ENCODE measurements at places on chromosomes 6 and 20. TPM values are rescaled to one million over a fixed set of nuclear protein-coding genes. Genes with fewer than 3 reads are reported as not detected.

- no peak for DNase-seq
Observed at GRCh38 chr6:93079061-93079460, 340.3 kb downstream of the EPHA7 start.

DNA sequence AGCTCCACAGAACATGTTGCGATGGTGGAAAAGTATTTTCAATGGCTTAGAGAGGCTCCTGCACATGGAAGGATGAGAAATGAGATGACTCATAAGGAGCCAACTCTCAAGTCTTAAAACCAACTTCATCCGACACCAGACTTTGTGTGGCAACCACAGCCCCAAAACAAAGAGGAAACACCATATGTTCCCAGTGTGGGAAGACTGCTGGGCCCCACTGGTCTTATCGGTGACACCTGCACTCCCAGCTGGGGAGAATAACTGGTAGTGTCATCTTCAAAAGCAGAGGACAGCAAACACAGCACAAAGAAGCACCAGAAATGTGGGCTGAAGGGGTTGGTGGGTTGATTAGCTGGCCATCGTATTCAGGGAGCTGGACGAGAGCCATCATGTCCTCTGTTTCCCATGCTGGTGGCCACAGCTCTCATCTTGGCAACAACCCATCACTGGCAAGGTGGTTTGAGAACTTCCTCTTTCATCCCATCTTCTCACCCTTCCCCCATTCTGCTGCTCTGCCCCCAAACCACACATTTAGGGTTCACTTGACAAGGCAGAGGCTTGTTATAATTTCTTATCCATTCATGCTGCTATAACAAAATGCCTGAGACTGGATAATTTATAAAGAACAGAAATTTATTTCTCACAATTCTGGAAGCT is 46.0 kb upstream of the TASP1 start:
- DNase-seq = no peak

DNA sequence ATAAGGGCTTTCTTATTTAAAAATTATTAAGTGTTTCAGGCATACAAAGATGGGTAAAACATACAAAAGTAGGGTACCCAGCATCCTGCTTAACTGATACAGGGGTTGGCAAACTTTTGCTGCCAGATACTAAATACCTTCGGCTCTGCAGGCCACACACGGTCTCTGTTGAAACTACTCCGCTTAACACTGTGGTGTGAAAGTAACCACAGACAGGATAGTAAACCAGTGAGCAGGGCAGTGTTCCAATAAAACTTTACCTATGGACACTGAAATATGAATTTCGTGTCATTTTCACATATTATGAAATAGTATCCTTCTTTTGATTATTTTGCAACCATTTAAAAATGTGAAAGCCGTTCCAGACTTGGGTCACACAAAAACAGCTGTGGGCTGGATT is 92.4 kb downstream of the EYA2 start:
- no peak for DNase-seq

IL17A gene
- not detected for total RNA-seq

DNA sequence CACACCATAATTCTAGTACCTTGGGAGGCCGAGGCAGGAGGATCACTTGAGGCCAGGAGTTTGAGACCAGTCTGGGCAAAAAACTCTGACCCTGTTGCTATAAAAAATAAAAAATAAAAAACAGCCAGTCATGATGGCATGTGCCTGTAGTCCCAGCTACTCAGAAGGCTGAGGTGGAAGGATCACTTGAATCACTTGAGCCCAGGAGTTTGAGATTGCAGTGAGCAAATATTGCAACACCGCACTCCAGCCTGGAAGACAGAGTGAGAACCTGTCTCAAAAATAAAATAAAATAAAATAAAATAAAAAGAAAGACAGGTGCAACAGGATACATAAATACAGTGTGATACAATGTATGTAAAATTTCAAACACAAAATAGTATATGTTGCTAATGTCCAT is 154.5 kb downstream of the OTOR start:
- DNase-seq = no peak

DNA sequence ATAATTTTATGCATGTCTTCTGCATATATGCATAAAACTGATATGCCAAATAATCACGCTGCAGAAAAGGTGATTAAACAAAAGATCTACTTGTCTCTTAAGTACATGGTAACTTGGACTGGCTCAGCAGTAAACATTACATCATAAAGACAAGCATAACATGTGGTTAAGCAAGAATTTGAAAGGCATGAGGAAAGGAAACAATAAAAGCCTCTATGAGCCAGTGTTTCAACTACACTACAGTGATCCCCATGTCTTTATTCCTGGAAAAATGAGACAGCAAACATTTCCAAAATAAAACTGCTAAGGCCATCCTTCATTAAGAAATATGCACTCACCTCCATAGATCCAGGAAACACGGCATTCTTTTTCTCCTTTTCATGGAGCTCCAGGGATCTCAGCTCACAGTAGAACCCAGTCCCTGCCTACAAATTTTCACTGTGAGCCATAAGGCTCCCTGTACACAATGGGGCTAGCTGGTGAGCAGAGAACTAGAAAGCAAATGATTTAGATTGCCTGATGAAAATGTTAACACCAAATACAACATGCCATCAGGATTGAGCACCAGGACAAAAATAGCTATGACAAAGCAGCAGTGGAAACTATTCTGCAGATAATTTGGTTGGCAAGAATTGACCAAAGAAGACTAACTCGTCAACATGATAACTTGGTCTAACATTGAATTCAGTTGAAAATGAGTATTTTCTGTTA is 156.1 kb downstream of the COL21A1 start:
- DNase-seq = no peak

DNA sequence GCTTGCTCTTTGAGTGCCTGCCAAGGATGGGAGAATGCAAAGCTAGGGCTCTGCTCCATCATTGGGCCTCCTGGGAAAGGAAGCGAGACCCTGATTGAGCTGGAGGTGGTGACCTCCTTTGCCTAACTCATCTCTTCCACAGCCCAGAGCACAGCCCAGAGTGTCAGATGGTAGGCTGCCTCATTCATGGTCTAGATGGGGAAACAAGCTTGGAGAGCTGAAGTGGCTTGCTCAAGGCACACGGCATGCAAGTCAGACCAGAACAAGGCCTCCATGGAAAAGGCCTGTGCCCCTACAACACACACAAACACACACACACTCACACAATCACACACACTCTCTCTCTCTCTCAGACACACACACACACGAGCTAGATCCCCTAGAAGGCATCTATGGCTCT is 17.5 kb downstream of the TGM3 start:
- no peak for DNase-seq

GRCh38 chr6:7642791-7643190 is 52.8 kb downstream of the SNRNP48 start:
- no peak for DNase-seq

DNA sequence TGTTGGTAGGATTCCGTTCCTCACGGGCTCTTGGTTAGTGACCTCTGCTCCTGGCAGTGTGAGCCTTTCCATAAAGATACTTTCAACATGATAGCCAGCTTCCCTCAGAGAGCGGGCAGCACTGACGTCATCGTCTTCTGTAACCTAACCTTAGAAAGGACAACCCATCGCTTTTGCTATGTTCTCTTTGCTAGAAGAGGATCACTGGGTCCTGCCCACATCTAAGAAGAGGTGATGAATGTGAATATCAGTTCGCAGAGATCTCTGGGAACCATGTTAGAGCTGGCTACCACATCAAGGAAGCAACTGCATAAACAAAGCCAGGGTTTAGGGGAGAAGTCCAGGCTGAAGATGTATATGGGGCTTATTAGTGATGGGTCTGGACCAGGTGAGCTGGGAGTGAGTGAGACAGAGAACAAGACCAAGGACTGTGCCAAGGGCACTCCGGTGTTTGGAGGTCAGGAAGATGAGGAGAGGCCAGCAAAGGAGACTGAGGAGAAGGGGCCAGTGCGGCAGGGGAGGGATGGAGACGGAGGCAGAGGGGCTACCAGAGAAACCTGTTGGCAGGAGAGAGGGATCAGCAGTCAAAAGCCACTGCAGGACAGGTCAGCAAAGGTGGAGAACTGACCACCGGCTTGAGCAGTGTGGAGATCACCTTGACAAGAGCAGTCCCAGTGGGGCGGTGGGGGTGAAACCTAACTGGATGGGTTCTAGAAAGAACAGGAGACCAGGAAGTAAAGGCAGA is 39.7 kb downstream of the PIM1 start:
- peak; percentile 62 for DNase-seq

MEI4 gene
- total RNA-seq = not detected

GRCh38 chr20:60882836-60883235 is 369.2 kb upstream of the CDH4 start:
- no peak for DNase-seq

GRCh38 chr20:5374171-5374570 is 57.4 kb upstream of the PROKR2 start:
- no peak for DNase-seq

TINAG gene
- total RNA-seq = not detected

SRC gene
- total RNA-seq = 4.5 TPM

GRCh38 chr6:169047345-169047744 is 206.3 kb downstream of the THBS2 start:
- DNase-seq = no peak

GRCh38 chr6:148671085-148671484 is 75.7 kb upstream of the UST start:
- DNase-seq = no peak

DNA sequence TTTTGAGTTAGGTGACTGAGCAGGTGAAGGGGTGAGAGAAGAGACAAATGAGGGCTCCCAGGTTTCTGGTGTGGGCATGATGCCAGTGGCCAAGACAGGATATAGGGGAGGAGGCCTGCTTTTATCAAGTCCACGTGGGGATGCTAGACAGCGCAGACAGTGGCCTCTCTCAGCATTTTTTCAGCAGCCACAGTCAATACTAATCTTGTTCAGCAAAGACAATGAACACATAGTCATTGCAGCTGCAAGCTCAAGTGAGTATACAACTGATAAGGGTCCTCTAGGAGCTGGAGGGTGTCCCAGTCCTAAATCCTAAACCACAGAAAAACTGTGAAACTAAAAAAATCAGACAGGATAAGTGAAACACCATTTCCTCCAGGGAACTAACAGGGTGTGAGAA is 48.6 kb downstream of the UQCC1 start:
- no peak for DNase-seq

RAB44 gene
- total RNA-seq = not detected

- no peak for DNase-seq
Observed at GRCh38 chr6:35147026-35147425, 5.9 kb upstream of the TCP11 start.

BPIFB2 gene
- total RNA-seq = not detected

DNA sequence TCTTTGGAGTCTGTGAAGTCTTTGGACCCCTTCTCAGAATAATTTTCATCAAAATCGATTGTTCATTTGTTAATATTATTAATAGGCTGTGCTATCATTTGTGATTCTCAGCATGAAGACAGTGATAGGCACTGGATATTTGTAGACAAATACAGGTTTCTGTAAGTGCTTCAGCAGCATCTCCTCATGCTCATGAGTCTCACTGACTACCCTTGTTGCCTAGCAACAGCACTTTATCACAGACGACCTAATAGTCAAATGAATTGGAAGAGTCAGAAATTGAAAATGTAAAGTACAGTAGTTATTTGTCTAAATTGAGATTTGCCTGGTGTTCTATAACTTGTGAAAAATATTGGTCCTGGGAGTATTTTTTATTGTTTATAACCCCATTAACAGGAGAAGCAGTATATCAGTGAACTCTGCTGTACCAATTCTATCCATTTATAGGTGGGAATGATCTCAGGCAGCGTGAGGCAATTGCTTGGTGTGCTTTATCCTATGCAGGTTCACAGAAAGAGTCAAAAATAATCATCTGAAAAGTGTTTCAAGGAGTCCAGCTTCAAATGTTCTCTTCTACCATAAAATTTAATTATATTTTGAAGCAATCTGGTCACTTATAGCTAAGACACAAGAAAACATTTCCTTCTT is 684.6 kb downstream of the RFPL4B start:
- DNase-seq = no peak

STMND1 gene
- not detected for total RNA-seq

TREML2 gene
- total RNA-seq = 13.5 TPM

GRCh38 chr20:43178080-43178479 is 11.6 kb downstream of the PTPRT start:
- DNase-seq = no peak

CCM2L gene
- not detected for total RNA-seq

- no peak for DNase-seq
Observed at GRCh38 chr6:1144842-1145767, 166.8 kb upstream of the FOXQ1 start.

SLC22A2 gene
- total RNA-seq = not detected

PSORS1C2 gene
- not detected for total RNA-seq

GRCh38 chr20:15235471-15236198 is 898.2 kb upstream of the FLRT3 start:
- no peak for DNase-seq

FARS2 gene
- 18.4 TPM for total RNA-seq

CST7 gene
- total RNA-seq = 92.4 TPM

SLC44A4 gene
- total RNA-seq = not detected

DNA sequence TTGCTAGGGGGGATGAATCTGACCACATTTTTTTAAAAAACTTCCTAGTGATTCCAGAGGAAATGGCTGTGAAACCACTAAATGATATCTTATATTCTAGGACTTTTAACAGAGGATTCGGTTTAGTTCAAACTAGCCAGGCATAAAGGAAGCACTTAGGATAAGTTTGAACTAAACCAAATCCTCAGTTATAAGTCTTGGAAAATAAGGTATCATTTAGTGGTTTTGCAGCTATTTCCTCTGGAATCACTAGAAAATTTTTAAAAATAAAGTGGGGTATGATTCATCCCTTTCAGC is 327.9 kb upstream of the QKI start:
- no peak for DNase-seq
